ENCODE measurements at places on chromosomes 11 and 22.

DNA sequence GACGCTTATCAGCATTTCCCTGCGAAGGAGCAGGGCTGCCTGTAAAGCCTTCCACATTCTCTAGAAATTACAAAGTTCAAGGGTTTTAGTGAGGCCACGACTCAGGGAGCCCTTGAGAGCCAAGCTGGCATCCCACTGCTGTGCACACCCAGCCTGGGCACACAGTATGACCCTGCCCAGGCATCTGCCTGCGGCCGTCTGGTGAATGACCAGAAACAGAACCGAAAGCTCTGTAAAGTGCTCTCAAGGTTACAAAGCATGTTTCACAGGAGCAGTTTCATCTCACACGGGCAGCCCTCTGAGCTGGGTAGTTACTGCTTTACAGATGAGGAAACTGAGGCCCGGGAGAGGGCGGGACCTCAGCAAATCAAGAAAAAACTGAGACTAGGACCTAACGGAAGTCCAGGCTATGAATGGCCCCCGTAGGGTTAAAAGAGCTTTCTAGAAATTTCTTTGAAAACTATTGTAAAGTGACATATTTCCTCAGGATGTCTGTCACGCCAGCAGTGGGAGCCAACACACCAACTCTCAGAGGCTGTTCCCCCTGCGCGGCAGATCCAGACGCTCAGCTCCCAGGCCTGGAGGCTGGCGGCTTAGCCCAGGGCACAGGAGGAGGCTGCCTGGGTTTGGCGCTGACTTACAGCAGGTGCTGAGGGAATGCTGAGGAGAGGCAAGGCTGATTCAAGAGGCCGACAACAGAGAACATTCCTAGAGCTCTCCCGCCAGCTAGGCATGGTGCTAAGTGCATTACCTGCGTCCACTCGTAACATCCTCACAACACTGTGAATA, 7.7 kb upstream of the TCF20 start:
- DNase-seq, result peak; percentile 59

DNA sequence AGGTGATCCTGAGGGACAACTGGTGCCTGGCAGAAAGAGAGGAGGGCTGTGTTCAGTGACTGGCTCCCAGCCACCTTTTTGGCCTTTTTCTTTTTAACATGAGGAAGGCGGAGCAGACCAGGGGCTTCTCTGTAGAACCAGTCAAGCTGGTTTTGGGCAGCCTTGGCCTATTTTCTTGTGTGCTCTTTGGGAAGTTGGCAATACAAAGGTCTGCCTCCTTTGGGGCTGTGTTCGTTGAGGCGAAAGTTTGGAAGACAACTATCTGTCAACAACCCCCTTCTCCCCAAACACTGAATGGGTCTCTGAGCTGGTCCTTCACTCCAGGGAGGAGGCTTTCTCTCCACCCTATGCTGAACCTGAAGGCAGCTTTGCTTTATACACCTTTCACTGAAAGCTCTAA, 8.5 kb downstream of the MARK2 start:
- DNase-seq, result no peak

DNA sequence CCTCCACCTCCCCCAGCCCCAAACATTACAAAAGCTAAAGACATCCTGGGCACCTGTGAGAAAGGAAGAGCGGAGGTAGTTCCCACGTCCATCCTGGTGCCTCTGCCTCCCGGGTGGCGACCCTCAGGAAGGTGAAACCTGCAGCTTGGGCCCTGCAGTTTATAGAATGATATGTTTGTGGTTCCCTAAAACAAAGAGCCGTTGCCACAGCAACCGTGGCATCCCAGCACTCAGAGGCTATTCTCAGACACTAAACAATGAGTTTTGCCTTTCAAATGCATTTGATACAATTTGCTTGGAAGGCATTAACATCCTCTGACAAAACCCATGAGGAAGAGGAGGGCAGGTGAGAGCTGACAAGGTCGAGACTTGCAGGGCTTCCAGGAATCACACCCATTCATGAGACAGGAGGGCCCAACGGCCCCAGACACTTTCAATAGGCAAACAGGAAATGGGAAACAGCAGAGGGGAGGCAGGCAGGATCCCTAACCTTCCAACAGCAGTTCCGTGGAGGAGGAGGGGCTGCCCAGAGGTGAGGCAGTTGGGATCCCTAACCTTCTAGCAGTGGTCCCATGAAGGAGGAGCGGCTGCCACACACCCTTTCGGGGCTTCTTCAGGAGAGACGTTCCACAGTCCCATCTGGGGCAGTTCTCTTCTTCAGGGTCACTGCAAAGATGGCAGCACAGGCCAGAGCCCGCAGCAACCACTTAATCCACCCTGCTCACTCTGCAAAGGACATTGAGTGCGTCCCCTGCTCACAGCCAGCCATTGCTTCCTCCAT, 379.2 kb downstream of the SHANK2 start:
- DNase-seq, result peak; percentile 53

DNA sequence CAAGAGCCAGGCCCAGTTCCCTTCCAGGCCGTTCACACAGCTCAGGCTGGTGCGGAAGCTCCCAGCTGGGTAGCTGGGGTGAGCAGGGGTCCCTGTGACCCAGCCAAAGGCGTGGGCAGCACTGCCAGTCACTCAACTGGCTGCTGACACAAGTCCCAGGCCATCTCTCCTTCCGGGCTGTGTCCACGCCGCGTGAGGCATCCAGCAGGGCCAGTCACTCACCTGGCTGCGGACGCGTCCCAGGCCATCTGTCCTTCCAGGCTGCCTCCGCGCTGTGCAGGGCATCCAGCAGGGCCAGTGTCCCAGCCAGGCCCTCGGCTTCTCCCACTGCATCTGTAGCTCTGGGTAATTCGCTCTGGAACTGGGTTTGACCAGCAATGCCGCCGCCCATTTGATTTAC, 184.2 kb downstream of the BRD1 start:
- no peak for DNase-seq

- DNase-seq, result no peak
These were observed 14.1 kb upstream of the WNT7B start for GRCh38 chr22:45991098-45991497.

DNA sequence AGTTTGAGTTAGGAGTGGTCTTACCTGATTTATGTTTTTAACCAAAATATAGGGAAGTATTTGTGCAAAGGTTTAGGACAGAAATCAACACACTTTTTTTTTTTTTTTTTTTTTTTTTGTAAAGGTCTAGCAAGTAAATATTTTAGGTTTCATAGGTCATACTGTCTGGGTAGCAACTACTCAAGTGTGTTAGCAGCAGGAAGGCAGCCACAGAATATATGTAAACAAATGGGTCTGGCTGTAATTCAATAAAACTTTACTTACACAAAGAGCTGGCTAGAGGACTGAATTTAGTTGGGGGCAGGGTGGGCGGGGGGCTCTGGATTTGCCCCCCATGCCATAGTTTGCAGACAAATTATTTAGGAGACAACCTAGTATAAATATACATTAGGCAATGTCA, 510.4 kb downstream of the NELL1 start:
- DNase-seq, result no peak

DNA sequence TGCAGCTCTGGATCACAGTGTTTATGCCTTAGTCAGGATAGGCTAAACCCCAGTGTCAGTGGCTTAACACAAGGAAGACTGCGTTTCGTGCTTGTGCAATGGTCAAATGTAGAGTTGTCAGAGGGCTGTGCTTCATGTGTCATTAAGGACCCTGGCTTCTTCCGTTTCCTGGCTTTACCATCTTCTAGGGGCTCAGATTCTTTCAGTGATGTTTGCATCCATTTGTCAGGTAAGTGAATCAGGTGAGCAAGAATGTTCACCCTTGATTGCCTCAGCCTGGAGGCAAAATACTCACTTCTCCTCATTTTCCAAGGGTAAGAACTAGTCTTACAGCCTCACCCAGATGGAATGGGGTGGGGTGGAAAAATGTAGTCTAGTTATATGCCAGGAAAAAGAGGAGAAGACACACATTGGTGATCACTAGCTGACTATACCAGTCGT, 20.5 kb upstream of the AMOTL1 start:
- DNase-seq, result no peak

DNA sequence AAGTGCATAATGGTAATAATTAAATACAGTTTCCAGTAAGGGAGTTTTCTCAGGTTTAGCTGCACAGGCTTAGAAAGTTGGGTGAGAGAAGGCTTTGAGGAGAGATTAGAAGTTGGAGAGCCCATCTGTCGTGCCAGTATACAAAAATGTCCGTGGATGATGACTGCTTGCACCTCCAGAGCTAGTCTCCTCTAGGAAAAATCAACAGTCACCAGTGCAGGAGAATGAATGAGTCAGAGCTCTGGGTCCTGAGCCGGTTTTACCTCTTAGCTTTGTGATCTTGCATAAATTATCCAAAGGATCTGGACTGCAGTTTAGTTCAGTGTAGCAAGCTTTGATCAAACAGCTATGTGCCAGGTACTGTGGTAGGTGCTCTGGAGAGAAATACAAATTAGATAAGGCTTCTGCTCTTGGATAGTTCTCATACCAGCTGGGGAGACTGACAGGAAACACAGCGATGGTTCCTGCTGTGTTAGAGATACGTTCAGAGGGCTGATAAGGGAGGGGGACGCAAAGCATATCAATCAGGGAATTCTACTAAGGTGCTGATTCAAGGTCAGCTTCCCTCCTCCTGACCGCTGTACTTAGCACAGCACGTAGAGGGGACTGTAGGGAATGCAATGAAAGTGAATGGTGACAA, 125.9 kb downstream of the TEAD1 start:
- no peak for DNase-seq

DNA sequence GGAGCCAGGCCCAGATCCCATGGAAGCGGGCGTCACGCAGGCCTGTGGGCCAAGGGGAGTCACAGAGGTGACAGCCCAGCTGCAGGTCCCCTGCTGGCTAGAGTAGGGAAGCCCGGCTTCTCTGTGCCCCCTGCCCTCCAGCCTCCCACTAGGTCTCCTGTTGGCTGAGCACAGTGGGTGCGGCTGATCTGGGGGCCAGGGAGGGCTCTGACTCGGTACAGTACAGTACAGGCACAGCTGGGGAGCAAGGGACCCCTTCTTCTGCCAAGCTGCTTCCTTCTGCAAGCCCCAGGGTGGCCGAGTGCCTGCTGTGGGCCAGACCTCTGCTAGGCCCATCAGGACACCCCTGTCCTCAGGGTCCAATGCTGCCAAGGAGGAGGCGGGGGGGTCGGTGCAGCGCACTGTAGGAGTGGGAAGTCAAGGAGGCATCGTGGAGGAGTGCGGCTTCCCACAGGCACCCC, 10.1 kb downstream of the SUSD2 start:
- no peak for DNase-seq

DNA sequence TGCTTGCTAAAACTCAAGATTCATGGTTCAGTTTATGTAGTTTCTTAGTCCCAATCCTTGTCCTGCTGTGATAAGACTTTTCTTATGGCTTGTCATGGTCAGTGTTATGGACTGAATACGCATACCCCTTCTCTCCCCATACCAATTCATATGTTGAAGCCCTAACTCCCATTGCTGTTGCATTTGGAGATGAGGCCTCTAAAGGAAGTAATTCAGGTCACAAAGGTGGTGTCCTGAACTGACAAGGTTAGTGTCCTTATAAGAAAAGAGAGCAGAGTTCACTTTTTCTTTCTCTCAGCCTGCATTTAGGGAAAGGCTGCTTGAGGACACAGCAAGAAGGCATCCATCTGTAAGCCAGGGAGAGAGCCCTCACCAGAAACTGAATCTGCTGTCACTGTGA, 618.2 kb downstream of the LRRC4C start:
- no peak for DNase-seq

DNA sequence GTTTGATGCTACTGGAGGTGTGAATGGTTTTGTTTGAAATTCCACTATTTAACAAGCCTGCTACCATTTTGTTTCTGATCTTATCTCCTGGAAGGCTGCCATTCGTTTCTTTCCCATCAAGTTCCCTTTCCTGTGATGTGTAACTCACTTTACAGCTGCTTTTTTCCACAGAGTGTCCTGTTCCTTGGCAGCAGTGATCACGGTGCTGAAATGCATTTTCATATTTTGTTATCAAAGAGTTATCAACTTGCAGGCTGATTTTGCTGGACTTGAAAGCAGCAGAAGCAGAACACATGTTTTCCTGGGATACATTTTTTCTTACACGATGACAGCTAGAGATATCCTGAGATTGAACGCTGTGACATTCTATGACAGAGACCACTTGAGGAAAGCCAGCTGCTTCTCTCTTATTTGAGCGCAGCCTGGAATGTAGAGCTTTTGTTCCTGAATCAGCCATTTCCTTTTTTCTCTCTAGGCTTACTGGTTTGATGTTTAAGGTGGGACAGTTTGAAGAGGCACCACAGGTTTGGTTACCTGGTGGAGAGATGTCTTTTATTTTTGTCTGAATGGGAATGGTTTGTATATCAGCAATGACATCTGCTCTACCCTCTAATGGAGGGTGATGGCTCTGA, 34.7 kb downstream of the PRR14L start:
- no peak for DNase-seq

DNA sequence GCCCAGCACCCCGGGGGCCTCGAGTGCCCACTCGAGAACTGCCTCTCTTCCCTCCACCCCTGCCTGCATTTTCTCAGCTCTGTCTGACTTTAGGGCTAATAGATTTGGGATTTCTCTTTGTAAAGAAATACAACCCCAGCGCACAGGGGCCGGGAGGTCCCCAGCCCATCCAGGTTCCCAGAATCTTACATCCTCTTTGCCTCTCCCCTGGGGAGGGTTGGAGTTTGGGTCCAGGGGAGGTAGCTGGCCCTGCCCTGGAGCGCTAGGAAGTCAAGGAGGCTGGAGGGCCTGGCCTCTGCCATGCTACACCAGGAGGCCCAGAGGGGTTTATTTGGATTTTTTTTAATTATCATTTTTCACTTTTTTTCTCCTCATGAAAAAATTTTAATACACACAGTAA, 65.7 kb upstream of the LMO1 start:
- no peak for DNase-seq

DNA sequence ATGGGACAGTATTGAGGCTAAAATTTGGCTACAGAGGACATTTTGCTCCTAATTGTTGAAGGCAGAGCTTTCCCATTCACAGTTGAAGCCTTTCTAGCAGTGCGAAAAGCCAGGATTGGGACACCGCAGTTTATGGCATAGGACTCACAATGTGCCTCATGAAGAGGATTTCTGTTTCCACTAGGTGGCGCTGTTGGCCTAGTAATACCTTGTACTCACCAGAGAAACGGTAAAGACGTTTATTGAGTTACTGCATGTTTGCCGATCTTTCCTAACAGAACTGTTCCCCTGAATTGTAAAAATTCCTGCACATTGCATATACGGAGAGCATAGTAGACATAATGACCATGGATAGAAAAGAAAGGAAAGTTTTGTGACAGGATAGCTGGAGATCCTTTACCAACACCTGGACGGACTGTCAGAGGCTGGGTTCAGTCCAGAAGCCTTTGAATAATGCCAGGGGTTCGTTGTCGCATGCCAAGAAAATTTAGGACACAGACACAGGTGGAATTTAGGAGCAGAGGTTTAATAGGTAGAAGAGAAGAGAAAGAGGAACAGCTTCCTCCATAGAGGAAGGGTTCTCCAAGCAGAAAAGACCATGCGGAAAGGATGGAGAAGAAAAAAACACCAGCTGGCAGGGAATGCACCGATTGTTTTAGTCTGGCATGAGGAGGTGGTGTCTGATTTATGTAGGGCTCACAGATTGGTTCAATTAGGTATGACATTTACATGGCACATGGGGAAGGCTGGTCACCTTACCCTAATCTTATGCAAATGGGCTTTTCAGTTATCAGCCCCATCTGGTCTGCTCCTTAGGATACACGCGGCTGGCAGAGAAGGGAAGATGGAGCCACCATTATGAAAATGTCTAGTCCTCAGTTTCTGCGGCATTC, 10.8 kb upstream of the OR51D1 start:
- peak; percentile 76 for DNase-seq

- peak; percentile 32 for DNase-seq
These were observed 35.0 kb downstream of the PPARA start for GRCh38 chr22:46185283-46185682.

- DNase-seq, result peak; percentile 85
These were observed 697 bp downstream of the TPBGL start for GRCh38 chr11:75241036-75241905.

GRCh38 chr11:69707176-69707575, 3.4 kb upstream of the FGF19 start:
- DNase-seq, result no peak

GRCh38 chr11:92644595-92645445, 324.6 kb upstream of the MTNR1B start:
- no peak for DNase-seq
